ENCODE measurements at places on chromosomes 1 and 21.

DNA sequence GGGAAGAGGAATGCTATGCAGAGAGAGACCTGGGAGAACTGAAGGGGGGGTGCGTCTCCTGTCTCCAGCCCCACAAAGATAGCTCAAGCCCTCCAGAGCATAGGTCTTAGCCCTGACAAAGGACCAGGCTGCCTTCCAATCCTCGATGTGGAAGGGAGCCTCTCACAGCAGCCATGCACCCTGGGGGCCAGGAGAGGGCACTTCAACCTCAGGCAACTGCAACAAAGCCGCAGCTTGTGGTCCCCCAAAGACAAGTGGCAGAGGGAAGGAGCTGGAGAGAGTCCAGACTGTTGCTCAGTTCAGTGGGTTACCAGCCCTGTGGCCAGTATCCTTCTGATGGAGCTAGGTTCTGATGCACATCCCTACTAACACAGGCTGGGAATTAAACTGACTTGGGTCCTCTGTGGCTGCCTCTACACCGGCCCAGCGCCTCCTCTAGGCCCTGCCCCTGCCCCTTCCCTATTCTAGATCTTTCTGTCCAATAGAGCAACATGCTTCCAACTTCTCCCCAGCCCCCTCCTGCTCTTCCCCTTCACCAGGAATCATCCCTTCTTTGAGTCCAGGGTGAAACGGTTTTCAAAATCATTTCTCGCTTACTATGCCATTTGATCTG is 100.7 kb upstream of the SPATA6 start:
- DNase-seq = peak; percentile 88

- DNase-seq = peak; percentile 38
Measured at GRCh38 chr21:27423038-27423437, 456.1 kb upstream of the ADAMTS5 start.

DNA sequence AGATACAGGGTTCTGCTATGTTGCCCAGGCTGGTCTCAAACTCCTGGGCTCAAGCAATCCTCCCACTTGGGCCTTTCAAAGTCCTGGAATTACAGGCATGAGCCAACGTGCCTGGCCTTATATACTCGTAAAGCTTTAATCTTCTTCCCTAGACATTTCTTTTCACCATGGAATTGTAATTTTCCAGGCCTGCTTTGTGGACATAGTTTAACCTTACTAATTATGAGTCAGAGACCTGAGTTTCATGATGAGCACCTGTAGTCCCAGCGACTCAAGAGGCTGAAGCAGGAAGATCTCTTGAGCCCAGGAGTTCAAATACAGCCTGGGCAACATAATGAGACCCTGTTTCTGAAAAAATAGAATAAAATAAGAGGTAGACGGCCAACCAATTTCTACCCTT is 12.3 kb downstream of the PATJ start:
- DNase-seq = no peak

GRCh38 chr1:31576201-31576669 is at the start of gene TINAGL1:
TINAGL1 (plus strand) TSS chr1:31576515; CDS start chr1:31577149, 634 bp downstream.
- DNase-seq = peak; percentile 94

DNA sequence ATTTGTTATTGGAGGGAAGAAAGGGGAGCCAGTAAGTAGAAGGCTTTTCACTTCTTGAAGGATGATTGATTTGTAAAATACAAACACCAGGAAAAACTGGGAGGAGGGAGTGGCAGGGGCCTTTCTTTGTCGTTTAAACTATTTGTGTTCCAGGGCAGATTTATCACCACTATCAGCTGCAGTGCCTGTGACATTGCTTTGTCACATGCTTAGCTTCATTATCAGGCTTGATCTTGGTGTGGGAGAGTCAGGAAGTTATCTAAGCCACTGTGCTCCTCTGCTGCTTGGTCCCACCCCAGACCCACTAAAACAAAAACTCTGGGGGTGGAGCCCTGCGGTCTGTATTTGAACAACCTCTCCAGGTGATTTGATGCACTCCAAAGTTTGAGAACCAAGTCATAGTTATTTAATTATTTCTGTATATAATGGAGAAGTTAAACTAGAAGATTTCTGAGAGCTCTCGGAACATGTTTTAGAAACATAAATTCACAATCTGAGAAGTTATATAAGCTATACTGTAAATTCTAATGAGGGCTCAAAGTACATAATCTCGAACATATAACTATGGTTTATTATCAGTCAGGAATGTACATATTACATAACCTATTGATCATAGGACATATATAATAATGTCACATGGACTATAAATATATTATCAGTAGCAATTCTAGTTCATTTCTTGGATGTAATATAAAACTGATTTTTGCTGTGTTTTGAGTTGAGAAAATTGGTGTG is 87.9 kb downstream of the CDC14A start:
- DNase-seq = peak; percentile 30

DNA sequence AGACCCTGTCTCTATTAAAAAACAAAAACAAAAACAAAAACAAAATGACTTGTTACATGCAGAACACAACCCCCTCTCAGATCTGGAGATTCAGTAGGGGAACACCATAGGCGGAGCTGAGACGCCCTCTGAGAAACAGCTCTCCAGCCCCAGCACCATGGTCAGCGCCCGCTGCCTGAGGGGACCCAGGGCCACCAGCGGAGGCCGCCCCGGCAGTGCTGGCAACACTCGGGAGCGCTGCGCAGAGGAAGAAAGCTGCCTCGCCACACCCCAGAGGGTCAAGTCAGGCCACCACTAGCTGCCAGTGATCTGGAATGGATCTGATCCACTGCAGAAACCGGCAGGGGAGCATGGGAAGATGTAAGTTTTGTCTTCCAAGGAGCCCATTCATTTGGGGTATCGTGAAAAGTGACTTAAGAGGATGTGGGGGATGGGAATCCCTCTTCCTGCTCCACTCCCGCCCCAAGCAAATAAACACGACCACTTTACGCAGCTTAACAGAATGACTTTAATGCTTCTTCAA is 3.1 kb downstream of the ACTA1 start:
- peak; percentile 47 for DNase-seq

DNA sequence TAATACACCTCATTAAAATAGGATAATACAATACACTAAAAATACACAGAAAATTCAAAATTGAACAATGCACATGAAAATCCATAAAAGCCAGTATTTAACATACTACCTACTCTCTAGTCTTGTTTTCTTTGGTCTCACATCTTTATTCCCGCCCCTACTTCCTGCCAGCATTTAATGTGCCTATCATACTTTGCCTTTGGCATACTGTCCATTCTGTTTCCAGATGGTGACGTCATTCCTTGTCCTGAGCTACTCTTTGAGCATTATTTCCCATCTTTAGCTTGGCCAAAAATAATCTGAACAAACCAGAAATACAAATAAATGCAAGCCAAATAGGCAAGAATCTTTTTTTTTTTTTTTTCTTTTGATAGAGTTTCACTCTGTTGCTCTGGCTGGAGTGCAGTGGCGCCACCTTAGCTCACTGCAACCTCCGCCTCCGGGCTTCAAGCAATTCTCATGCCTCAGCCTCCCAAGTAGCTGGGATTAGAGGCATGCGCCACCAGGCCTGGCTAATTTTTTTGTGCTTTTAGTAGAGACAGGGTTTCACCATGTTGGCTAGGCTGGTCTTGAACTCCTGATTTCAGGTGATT is 4.4 kb downstream of the HFM1 start:
- DNase-seq = peak; percentile 9

GRCh38 chr1:234484991-234485739 is 6.2 kb upstream of the TARBP1 start:
- DNase-seq = no peak
